Myometrial cell (primary cell): ENCODE measurements at places on chromosomes 16 and 17. TPM values are rescaled to one million over a fixed set of nuclear protein-coding genes. Genes with fewer than 3 reads are reported as not detected.

Gene CCL1
- total RNA-seq: not detected in 2 replicates

Gene CDH11
- total RNA-seq: 72.9 and 155 TPM in 2 replicates

Gene KRTAP4-4
- not detected in 2 replicates for total RNA-seq

Gene SLC5A2
- not detected in 2 replicates for total RNA-seq

Gene OTOP3
- total RNA-seq: not detected in 2 replicates

Gene SOX9
- 1.9 and 2.6 TPM in 2 replicates for total RNA-seq

Gene SMARCD2
- 112 and 129 TPM in 2 replicates for total RNA-seq

Gene FN3K
- 0.35 and 2.9 TPM in 2 replicates for total RNA-seq

Gene TPSD1
- total RNA-seq: not detected in 2 replicates

Gene DNAH3
- total RNA-seq: not detected in 2 replicates

Gene RCVRN
- total RNA-seq: not detected in 2 replicates

Gene TEX19
- total RNA-seq: 2.0 TPM in 1 of 2 replicates, not detected in the other

Gene PLD6
- 1.2 and 2.3 TPM in 2 replicates for total RNA-seq

Gene PRR29
- total RNA-seq: under 0.01 TPM in 1 of 2 replicates, not detected in the other

Gene SDK2
- total RNA-seq: under 0.01 and 0.29 TPM in 2 replicates

Gene GRIN2A
- total RNA-seq: under 0.01 TPM in 1 of 2 replicates, not detected in the other

Gene TBC1D3
- not detected in 2 replicates for total RNA-seq

Gene EFCAB5
- 0.18 TPM in 1 of 2 replicates, not detected in the other for total RNA-seq

Gene WWP2
- total RNA-seq: 15.0 and 30.3 TPM in 2 replicates

Gene CA7
- total RNA-seq: not detected in 2 replicates

Gene MRM3
- 23.9 and 31.9 TPM in 2 replicates for total RNA-seq

Gene HOXB1
- total RNA-seq: not detected in 2 replicates

Gene ATAD5
- 1.1 and 1.2 TPM in 2 replicates for total RNA-seq

Gene ABCA10
- 0.86 and 1.1 TPM in 2 replicates for total RNA-seq

Gene SARM1
- total RNA-seq: 4.6 and 5.8 TPM in 2 replicates

Gene OR3A3
- total RNA-seq: not detected in 2 replicates

Gene FOXC2
- 0.29 and 0.53 TPM in 2 replicates for total RNA-seq

Gene PPY
- not detected in 2 replicates for total RNA-seq

Gene TMEM235
- total RNA-seq: not detected in 2 replicates

Gene TBC1D3K
- total RNA-seq: not detected in 2 replicates

Gene LGALS9B
- not detected in 2 replicates for total RNA-seq

Gene CSH2
- not detected in 2 replicates for total RNA-seq

Gene PMFBP1
- total RNA-seq: 1.2 TPM in 1 of 2 replicates, not detected in the other

Gene RUNDC3A
- total RNA-seq: not detected in 2 replicates

Gene AHSP
- total RNA-seq: not detected in 2 replicates

Gene ITGB4
- not detected in 2 replicates for total RNA-seq

Gene CPHXL2
- not detected in 2 replicates for total RNA-seq

Gene MT3
- not detected in 2 replicates for total RNA-seq

Gene HS3ST3B1
- total RNA-seq: 5.8 and 7.5 TPM in 2 replicates

Gene KRTAP4-6
- not detected in 2 replicates for total RNA-seq

Gene ZNF18
- 3.7 and 11.2 TPM in 2 replicates for total RNA-seq

Gene MILR1
- total RNA-seq: 25.4 and 31.7 TPM in 2 replicates

Gene CIBAR2
- total RNA-seq: not detected in 2 replicates

Gene RAPGEFL1
- 10.3 and 13.5 TPM in 2 replicates for total RNA-seq

Gene CA5A
- total RNA-seq: not detected in 2 replicates

Gene PDE6G
- 1.2 and 3.2 TPM in 2 replicates for total RNA-seq

Gene QRICH2
- 0.18 and 0.58 TPM in 2 replicates for total RNA-seq

Gene MRPL27
- 109 and 135 TPM in 2 replicates for total RNA-seq

Gene CCDC200
- total RNA-seq: not detected in 2 replicates
